AG10803 (cell line): ENCODE measurements at places on chromosomes 13 and 19.

- no peak for DNase-seq
These were observed 39.2 kb downstream of the MTMR6 start for GRCh38 chr13:25248071-25248470.

- no peak for DNase-seq
These were observed 16.7 kb upstream of the SLC39A3 start for GRCh38 chr19:2756477-2756876.

DNA sequence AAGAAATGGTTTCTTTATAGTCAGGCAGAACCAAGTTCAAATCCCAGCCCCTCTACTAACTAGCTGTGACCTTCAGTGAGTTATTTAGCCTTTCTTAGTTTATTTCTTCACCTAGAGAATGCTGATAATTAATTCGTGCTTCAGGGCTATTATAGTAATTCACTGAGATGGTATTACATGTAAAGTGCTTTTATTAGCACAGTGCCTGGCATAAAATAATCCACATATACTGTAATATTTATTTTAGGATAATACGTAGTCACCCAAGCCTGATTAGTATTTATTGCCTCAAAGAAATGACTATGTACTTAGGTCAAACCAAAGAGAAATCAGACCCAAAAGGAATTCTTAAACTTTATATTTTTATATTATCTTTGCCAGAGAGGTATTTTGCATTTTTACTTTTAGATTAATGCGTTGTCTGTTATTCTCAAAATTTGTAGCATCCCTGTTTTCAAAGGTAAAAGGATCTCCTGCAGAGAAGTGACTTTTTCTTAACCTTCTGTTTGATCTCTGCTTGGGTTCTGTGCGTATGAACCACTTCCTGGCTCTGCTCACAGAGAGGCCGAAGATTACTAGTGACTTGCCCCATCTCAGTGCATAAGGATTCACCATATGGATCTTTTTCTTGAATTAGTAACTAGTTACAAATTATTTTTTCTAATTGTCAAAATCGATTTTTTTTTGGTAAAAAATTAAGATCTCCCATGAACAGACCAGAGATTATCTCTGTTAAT, 19.7 kb downstream of the UBAC2 start:
- DNase-seq, result no peak

DNA sequence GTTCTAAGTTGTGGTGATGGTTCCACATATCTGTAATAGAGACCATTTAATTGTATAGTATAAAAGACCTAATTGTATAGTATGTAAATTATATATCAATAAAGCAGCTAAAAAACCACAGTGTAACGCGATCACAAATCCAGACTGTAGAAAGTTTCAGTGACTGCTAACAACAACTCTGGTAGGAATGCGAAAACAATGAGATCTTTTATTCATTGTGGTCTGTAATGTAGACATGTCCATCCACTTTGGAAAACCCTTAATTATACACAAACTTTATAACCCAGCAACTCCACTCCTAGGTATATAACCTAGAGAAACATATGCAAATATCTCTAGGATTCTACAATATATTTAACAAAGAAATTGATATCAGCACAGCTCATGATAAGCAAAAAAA, 549.5 kb downstream of the SLITRK1 start:
- no peak for DNase-seq

GRCh38 chr13:23899555-23899954, 2.3 kb upstream of the C1QTNF9B start:
- peak; percentile 57 for DNase-seq

DNA sequence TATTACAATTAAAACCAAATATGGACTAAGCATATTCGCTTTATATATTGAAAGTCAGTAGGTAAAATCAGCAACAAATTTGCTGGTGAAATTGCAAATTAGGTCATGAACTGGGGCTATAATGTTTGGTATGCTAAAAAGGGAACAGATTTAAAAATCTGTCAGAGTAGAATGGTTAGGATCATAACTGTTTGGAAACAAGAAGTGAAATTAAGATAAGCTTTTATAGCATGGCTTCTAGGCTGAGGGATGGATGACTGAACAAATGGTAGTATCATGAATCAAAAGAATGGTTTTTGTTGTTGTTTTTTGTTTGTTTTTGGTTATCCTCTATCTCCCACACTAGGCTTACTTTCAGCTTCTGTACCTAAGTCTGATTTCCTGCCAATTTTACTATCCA, 1090.4 kb downstream of the PCDH9 start:
- no peak for DNase-seq

DNA sequence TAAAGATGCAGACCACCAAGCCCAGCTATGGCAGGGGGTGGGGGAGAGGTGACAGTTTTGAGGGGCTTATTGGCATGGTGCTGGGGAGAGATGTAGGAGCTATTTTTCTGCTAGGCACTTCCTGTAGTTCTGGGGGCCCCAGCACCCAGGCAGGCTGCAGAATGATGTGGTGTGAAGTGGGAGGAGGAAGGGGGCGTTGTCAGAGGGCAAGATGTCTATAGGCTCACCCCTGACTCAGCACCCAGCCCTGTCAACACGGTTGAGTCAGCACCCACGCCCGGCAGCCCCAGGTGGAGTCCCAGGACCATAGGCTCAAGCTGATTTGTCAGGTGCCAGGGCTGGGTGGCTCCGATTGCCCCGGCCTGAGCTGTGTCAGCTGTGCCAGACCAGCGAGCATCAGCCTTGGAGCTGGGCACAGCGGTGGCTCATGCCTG, 5.8 kb downstream of the KLF2 start:
- DNase-seq, result peak; percentile 79

DNA sequence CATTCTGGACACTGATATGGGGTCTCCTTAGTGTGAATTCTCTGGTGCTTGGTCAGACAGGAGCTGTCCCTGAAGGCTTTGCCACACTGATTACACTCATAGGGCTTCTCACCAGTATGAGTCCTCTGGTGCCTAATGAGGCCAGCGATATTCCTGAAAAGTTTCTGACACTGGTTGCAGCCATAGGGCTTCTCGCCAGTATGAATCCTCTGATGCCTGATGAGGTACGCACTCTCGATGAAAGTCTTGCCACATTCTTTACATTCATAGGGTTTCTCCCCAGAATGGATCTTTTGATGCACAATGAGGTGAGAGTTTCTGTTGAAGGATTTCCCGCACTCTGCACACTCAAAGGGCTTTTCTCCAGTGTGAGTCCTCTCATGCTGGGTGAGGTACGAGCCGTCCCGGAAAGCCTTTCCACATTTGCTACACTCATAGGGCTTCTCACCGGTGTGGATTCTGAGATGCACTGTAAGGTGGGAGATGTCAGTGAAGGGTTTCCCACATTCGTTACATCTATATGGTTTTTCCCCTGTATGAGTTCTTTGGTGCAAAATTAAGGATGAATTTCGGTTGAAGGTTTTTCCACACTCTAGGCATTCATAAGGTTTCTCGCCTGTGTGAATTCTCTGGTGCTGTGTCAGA, 22.4 kb downstream of the ZNF329 start:
- no peak for DNase-seq

- DNase-seq, result no peak
These were observed 540.4 kb upstream of the NBEA start for GRCh38 chr13:34401696-34402095.
